ENCODE measurements at places on chromosomes 12 and 14.

DNA sequence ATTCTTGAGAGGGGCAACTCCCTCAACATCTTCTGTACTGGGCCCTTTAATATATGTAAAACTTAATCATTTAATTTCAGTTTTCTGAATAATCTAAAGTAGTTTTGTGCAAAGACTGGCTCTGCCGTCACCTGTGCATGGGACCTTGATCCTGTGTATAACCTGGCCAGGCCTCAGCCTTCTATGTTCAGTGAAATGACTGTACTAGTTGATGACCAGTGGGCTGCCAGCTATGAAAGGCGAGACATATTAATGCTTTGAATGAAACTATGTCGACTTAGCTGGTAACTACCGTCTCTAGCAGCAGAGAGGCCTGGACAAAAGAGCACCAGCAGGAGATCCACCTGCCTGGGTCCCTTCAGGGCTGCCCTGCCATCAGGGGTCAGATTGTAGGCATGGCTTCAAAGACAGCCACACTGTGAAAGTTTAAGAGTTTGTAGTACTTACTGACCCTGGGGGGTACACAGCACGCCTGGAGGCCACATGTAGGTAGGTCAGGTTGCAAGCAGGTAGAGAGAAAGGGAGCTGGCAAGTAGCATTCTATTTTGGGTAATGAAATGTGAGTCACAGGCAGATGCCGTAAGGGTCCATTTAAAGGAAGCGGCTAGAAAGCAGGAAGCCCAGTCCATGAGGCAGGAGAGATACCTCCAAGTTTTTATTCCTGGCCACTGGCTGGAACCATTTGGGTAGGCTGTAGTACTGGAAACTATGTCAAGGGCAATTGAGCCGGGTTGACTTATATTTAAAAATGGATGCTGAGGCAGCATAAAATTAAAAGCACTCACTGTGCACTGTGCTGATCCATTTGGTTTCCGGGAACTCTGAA is 77.2 kb downstream of the BHLHE41 start:
- no peak for DNase-seq

- no peak for DNase-seq
Observed at GRCh38 chr12:50986966-50987737, 34.8 kb downstream of the HIGD1C start.

DNA sequence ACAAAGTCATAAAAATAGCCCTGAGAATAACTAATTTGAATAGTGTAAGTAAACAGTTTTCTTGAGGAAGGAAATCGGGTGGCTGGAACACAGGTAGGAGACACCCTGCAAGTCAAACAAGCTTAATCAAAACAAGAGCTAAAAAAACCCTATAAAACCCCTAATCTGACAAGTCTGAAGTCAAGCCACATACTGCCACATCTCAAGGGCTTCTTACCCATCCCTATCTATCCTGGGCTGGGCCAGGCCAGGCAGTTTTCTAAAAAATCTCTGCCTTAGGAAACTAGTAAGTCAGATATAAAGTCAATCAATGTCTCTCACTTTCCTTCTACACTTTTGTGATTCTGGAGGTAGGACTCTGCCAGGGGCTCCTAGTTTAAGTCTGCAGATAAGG is 15.3 kb downstream of the UBE2N start:
- no peak for DNase-seq

DNA sequence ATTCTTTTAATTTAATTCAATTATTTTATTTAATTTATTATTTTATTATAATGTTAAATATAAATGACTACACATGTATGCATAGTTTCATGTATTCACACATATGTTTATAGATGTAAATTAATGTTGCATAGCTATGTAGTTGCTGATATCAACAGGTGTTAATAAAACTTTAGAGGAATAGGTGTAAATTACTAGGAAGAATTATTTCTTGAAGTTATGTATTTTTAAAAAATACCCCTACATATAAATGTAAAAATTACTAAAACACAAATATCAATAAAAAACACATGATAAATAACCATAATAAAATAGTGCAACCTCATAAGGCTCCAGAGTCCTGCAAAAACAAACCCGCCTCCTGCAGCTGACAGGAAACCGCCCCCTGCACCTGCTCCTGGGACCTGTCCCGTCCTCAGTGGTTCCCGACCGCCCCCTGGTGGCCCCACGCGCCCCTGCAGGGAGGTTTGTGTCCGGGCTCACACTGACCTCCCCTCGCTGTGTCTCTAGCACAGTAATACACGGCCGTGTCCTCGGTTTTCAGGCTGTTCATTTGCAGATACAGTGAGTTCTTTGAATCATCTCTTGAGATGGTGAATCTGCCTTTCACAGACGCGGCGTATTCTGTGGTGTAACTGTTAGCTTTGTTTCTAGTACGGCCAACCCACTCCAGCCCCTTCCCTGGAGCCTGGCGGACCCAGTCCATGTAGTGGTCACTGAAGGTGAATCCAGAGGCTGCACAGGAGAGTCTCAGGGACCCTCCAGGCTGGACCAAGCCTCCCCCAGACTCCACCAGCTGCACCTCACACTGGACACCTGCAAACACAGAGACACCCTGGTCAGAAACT is 1264.0 kb downstream of the TMEM121 start:
- DNase-seq: peak; percentile 65

DNA sequence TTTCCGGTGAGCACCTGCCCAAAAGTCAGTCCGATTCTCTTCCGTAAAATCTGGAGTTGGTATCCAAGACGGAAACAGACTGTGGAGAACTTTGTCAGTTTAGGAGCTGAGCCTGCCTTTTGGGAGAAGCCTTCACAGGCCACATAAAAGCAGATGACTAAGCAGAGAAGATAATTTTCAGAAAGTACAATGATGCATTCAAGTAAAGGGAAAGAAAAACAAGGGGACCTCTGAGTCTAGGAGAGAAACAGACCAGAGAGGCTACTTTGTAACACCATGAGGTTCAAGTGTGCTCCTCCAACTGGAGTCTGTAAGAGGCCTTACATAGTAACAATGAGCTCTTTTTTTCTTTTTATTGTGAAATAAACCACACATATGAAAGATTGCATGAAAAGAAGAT is 21.1 kb downstream of the TMED8 start:
- DNase-seq: no peak

DNA sequence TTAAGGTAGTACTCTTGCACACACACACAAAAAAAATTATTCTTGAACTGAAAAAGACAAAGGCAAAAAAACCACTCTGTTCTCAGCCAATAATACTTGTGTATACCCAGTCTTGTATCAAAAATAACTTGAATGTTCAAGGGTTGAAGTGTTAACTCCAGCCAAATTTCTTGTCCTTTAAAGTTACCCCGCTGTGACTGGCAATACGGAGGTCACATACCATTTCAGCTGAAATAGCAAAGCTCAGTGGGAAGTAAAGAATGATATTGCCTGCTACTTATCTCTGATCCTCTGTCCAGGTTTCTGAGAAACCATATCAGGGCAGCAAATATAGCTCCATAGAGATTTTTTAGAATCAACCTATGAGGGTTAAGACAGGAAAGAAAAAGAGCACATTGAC is 167.4 kb downstream of the C12orf50 start:
- no peak for DNase-seq

GRCh38 chr14:65169351-65169750 is 67.0 kb upstream of the MAX start:
- no peak for DNase-seq

- no peak for DNase-seq
Observed at GRCh38 chr12:130827432-130827831, 11.6 kb downstream of the STX2 start.

GRCh38 chr12:111312708-111313107 is 56.2 kb downstream of the PHETA1 start:
- no peak for DNase-seq

DNA sequence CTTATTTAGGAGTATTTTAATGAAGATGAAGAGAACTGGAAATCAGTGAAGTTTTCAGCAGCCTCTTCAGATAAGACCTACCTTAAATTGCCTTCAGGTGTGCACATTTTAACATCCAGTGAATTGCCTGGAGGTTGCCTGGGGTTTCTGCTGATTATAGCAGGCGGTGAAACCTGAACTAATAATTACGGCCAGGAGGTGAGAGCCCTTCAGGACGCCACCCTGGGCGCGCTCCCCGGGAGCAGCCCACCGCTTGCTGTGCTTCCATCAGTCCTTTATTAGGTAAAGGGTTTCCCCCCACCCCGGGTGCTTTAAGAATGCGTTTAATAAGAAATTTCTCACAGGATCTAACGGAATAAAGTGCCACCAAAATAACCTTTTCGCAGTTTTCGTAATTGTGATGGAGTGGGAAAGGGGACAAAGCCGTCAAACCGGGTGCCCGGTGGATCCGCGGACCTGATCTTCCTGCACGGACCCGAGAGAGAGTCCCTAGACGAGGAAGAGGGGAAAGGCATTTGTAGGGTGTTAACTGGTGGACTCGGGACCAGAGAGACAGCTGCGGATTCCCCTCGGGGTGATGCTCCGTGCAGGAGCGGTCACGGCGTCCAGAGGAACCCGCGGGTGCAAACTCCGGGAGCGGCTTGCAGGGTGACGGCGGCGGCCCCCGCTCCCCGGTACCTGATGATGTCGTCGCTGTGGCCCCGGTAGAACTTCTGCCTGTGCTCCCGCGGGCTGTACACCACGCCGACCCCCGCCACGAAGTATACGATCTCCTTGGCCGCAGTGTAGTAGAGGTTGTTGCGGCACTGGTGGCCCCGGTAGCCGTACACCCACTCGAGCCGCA is 902 bp downstream of the EML5 start:
- peak; percentile 33 for DNase-seq

DNA sequence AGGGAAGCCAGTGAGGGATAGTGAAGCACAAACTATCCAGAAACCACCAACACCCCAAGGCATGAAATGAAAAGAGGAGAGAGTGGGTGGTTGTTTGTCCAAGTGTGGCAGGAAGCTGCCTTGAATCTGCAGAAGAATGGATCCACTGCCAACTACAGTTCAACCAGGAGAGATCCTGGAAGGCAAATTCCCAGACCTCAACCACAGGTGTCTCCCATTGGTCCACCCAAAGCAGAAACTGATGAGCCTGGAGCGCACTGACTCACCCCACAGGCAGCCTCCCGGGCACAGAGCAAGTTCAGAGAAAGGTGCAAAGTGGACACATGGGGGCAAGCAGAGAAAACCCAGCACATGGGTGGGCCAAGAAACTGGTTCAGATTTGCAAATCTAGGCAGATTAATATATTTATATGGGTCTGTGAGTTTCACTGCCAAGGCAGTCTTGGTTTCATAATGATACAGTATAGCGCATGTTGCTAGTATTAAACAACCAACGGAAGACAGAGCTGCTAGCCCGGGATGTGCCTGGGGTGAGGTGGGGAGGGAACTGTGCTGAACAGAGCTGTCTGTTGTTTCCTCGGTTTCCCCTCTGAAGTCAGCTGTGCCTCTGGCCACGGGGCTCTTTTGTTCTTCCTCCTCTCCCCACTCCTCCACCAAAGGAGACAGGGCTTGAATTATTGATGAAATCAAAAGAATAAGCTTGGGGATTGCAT is 416.2 kb upstream of the CCDC196 start:
- DNase-seq: no peak

GRCh38 chr12:13465635-13466034 is 269.1 kb downstream of the EMP1 start:
- peak; percentile 58 for DNase-seq

DNA sequence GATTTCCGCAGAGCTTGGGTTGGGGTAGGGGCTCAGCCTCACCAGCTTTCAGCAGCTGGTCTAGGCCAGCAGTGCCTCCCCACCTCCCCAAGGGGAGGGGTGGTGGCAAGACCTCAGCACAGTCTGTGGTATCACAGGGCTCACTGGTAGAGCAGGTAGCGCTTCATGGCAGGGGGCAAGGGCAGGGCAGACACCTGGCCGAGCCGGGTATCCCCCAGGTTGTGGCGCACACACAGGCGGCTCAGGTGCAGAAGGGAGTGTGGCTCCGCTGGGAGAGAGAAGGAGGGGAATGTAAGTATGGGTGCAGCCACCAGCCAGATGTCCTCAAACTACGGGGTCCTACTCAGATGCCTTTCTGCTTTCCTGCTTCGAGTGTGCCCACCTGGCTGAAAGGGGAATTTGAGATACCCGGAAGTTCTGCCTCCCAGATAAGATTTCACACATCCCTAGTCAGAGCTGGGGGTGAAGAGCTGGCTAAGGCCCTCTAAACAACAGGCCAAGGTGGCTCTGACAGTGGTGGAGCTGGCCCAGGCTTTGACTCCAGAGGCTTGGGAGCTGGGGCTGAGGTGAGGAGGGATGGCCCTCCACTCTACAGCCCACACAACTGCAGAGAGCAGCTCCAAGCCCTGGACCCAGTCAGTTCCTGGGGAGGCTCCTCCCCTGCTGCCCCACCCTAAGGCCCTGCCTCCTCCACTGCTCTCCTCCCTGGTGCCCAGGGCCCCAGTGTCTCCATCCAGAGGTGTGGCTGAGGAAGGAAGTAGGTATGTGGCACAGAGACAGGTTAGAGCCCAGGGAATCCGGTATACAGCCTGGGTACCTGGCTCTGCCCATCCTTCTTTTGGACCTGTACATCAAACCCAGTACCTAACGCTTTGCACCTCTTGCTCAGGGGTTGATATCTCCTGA is 1.8 kb downstream of the SPSB2 start:
- peak; percentile 46 for DNase-seq

- no peak for DNase-seq
Observed at GRCh38 chr14:44438936-44439335, 68.1 kb downstream of the FSCB start.

GRCh38 chr12:11833174-11833895 is 183.9 kb downstream of the ETV6 start:
- no peak for DNase-seq

DNA sequence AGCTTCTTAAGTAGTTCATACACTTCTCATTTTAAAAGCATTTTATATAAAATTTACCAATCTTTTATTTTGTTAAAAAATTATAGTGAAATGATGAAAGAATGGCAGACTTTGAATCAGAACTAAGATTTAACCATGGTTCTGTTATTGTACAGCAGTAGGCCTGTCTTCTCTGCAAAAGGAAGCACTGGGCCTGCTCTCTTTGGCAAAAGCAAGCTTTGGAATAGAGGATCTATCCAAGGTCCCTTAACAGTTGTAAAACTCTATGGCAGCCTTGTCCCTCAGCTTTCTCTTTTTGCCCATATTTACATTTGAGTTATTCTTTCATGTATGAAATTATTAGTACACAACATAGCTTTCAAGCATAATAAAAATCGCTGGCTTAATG is 82.8 kb downstream of the PLEKHG7 start:
- DNase-seq: no peak

DNA sequence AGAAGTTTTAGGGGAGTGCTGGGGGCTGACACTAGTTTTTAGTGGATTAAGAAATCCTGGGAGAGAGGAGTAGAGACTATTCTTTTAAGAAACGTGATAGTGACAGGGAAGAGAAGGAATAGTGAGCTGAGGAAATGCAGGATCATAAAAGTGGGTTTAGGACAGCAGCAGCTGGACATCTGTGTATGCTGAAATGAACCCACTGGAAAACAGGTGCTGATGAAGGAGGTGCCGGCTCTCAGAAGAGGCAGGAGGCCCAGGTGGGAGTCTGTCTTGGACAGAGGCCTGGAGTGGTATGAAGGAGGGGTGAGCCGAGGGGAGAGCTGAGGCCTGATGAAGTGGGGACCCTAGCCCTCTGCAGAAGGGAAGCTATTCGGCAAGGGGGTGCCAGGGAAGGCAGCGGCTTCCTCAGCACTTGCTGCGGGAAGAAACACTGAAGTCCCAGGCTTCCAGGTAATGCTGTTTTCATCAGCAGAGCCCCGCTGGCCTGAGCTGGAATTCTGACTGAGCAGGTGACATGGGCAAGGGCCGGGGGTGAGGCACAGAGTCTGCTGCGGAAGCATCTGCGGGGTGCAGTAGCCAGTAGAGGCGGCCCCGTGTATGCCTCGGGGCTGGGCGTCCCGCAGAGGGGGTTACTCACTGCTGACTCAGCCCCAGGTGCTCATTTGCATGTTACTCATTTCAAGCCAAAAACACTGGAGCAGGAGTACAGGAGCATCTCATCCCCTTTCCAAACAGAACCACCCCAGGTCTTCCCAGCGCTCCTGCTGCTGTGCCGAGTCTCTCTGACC is 89.7 kb downstream of the TMCC3 start:
- no peak for DNase-seq

Measured in left ventricle myocardium superior (tissue), 1 donor.